Stimulated activated naive CD4-positive, alpha-beta T cell (primary cell): ENCODE measurements at places on chromosomes 13 and 19.
A peak's percentile ranks its signal among the peaks of the same experiment; 100 is the strongest.

DNA sequence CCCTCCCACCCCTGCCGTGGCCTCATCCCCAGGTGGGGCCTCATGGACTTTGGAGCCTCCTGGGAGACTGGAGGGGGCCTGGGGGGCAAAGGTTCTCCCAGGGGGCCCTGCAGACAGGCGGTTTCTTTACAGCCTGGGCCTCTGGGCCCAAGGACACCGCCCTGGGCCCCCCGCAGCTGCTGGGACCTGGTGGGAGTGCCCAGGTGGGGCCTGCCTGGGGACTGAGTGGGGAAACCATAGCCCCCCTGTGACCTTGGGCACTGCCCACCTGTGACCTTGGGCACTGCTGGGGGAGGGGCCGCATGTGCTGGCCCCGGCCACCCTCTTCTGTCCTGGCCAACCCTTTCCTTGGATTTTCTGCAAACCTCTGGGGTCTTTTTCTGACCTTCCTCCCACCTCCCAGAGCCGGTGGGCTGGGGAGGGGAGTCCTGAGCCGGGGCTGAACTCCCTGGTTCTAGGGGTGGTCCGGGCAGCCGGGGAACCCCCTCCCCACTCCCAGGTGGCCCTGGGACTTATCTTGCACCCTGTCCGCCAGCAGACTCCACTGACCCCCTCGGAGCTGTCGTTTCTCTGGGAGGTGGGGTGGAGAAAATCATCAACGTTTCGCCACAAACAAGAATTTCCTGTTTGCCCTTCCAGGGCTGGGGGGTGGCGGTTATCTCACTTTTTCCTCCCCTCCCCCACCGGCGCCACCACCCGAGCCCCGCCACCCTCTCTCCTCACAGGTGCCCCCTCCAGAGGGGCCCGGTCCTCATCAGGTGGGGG lies 27.0 kb downstream of the ARID3A start:
- DNase-seq = no peak

DNA sequence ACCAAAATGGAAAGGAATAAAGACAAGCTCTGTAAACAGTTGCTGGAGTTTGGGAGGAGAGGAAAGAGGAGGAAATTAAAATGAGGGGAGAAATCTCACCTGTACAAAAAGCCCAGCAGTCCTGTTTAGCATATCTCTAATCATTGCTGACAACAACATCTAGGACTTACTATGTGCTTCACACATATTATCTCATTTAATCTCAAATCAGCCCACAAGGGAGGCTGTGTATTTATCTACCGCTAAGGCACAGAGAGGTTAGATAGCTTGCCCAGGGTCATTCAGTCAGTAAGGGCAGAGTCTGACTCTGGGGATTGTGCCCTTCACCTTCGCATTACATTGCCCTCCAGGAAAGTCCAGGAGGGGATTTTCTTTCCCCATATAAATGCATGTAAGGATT lies 233.3 kb downstream of the DLEU7 start:
- no peak for DNase-seq

GRCh38 chr13:48443442-48444208 lies 30.7 kb upstream of the LPAR6 start:
- peak; percentile 8 for DNase-seq

DNA sequence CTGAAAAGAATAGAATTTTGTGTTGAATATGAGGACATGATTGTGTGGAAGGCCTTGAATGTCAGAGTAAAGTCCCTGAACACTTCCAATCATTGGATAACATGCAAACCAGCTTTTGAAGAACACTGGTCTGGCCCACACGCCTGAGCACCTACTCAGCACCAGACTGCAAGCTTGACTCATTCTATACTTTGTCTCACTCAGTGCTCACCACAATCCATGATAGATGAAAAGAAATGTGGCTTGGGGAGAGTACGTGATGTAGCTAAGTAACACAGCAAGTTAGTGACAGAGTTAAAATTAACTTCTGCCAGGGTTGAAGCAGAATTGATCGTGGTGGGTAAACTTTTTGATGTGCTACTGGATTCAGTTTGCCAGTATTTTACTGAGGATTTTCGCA lies 12.0 kb downstream of the DLEU7 start:
- no peak for DNase-seq

DNA sequence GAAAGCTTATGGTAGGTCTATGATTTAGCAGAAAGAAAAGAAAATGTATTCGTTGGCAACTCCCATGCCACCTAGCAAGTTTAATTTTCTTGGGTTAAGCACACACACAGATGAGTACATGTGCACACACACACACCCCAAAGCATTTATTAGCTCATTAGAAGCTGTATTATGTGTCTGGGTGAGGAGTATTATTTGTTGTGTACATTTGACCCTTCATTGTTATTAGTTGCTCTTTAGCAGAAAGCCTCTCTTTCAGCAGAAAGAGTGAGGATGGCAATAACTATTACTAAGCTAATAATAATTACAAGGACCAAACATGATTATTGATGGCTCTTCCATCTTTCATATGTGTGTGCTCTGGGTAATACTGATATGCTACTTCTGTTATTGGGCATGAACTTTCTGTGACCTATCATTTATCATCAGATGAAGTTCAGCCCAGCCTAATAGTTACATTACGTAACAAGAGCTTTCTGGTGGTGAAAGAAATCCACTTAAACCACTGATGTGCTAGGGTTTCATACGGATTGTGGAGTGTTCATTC lies 177.4 kb upstream of the OBI1 start:
- DNase-seq = no peak

DNA sequence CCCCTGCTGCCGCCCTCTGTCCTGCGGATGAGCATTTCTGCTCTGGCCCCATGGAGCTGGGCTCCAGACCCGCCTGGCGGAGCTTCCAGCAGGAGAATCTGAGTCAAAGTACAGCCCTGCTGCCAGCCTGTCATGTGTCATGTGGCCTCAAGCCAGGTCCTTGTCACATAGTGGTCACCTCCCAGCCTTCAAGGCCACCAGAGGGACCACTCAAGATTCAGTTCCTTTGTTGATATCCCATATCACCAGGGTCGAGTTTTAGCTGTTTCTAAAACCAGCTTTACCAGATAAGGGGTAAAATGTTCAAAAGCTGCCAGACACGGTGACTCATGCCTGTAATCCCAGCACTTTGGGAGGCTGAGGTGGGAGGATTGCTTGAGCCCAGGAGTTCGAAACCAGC lies 13.4 kb downstream of the THOP1 start:
- DNase-seq = no peak

GRCh38 chr19:28443361-28443760 lies 769.6 kb downstream of the UQCRFS1 start:
- no peak for DNase-seq

GRCh38 chr13:71117920-71118319 lies 749.1 kb downstream of the DACH1 start:
- DNase-seq = no peak

DNA sequence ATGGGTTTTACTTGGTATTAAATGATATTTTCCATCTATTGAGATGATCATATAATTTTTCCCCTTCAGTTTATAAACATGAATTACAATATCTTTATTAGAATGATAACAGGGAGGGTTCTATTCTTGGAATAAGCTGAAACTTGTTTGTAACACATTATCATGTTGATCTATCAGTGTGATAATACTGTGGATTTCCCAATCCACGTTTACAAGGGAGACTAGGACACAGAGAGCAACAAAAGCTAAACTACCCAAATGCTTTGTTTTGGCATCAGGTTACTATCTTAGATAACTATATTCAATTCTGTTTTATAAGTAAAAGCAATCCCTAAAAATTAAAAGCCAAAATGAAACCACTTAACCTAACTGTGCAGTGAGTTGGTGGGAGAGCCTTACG lies 92.5 kb downstream of the TUBGCP3 start:
- no peak for DNase-seq

DNA sequence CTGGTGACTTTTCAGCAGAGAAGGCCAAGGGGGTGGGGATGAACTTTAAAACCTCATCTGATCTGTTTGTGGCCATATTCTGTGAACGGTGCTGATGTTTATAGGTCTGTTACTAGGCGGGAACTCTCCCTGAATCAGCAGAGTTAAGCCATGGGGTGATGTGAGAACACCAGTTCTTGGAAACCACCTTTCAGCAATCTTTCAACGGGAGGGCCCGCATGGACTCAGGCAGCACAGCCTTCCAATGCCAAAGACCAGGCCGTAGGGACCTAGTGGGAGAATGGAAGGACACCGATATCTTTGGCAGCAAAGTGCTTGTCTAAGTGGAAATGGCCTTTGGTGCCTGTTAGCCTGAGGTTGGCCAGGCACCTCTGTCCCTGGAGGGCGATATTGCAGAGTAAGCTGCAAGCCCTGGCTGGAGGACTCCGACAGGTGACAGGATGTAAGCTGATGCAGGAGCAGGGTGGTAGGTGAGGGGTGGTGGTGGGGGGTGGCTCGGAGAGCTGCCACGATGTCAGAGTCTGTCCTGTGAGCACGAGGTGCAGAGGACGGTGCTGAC lies 57.0 kb downstream of the ERCC5 start:
- no peak for DNase-seq

DNA sequence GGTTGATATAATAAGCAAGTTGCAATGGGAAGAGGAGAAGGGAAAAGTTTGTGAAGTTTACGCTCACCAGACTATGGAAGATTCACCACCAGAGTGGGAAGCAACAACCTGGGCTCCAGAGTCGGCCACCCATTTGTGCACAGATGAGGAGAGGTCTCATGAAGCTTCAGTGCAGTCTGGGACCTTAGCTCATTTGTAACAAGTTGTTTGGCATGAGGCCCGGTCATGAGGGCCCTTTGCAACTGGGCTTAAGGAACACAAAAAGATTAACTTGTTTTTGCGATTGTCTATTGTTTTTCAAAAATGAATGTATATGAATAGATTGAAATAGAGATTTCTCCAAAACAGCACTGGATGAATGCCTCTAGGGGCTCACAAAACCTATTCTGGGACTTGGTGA lies 94.2 kb downstream of the ZNF737 start:
- no peak for DNase-seq

DNA sequence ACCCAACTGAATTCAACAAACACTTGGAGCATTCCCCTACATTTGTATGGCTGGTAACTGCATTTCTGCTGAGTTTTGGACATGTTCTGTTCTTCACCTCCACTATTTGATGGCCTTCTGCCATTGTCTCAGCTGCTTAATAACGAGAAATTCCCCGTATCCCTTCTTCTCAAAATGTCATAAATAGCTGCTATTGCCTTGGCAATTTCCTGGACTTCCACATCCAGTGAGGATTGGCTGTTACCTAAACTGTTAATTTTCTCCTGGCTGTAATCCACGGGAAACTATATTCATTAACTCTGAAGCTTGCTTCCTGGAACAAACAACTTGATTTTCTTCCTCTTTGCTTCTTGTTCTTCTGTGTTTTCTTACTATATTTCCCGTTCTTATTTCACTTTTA lies 69.5 kb upstream of the TDRD3 start:
- no peak for DNase-seq

DNA sequence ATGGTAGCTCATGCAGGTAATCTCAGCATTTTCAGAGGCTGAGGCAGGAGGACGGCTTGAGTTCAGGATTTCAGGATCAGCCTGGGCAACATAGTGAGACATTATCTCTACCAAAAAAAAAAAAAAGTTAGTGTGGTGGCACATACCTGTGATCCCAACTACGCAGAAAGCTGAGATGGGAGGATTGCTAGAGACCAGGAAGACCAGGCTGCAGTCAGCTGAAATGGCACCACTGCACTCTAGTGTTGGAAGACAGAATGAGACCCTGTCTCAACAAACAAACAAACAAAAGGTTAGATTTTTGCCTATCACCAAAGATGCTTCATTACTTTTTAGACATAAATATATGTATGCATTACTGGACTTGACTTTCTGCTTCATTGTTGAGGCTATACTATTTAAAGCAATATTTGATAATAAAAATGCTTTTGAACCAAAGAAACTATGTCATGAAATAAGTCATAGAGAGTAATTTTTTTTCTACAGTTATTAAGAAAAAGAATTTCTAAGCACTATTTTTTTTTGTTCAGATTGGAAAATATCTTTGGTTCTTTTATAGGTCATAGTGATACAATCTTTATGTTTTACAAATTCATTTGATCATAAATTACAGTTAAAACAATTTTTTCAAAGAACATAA lies 1180.1 kb upstream of the ATXN8OS start:
- no peak for DNase-seq

DNA sequence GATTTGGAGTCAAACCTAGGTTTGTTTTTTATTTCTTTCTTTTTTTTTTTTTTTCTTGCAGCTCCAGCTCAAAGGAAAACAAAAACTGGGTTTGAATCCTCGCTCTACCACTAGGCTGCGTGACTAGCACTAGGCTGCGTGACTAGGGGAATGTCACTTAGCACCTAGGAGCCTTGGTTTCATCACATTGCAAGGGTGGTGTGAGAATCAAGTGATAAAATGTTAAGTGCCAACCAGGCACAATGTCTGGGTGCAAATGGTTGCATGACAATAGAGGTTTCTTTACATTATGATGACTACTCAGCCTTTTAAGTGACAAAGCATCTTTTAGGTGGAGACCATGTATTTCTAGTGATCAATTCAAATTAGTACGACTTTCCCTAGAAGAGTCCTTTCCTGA lies 27.9 kb downstream of the RCBTB2 start:
- no peak for DNase-seq

- DNase-seq = no peak
Measured at GRCh38 chr19:45355402-45355801, 14.9 kb downstream of the KLC3 start.

DNA sequence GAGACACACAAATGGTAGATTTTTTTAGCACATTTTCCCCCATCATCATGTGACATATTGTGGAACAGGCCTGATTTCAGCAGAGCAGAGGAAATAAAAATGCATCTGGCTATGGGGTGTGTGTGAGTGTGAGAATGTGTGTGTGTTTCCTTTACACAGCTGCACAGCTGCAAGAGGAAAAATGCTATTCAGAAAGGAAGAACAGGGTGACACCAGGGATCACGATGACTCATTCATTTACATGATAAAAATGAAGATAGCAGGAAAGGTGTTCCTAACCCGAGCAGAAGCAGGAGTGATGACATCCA lies 469.5 kb upstream of the TSHZ3 start:
- DNase-seq = no peak

DNA sequence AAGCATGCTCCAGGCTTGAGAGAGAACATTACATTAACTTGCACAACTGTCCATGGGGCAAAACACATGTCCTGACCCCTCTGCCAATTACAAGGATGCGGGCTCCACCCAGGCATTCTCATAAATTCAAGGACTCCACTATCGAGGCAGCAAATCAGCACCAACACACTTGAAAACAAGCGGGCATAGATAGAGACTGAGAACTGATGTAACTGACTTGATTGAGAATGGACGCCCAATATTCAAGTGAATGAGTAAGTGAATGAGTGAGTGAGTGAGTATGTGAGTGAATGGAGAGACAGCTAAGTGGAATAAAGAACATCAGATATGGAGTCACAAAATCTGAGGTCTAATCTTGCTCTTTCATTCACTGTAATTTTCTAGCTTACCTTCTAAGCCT lies 75.0 kb upstream of the VSTM2B start:
- DNase-seq = no peak

- no peak for DNase-seq
Measured at GRCh38 chr13:59343993-59344822, 819.5 kb downstream of the DIAPH3 start.

GRCh38 chr19:1944916-1945561 lies 4.1 kb downstream of the CSNK1G2 start:
- no peak for DNase-seq
